ENCODE measurements at places on chromosomes 6 and 20.

DNA sequence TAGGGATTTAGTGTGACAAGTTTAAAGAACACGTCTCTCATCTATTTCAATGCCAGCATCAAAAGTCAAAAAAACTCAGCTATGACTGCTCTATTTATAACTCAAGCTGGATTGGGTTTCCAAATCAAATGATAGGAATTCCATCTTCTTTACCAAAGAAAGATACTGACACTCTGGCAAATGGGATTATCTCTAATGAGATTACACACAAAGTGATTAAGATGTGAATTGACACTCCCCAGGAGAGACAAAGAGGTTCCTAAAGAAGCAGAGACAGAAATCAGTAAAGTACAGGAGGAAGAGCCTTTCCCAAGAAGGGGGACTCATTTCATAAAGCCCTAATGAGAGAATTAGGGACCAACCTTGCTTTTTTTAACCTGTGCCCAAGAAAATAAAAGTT is 92.1 kb downstream of the ID4 start:
- DNase-seq = no peak

DNA sequence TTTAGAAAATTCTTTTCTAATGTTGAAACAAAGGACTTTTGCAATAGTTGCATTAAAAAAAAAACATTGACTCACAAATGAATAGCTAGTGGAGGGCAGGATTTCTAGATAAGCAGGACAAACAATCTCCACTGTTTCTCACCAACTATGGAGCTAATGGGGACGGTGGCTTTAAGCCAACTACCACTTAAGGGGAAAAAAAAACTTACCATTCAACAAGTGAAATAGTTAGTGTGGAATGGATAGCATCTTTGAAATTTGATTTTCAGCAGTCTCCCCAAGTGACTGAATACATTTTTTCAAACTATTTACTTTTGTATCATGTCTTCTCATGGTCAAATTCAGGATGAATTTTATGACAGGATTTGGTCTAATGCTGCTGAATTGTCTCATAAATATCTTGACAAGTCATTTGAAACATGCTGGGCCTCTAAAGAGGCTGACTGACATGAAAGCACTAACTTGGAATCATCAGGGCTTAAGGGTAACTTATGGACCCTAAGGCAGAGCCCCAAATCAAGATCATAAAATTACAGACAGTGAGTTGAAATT is 100.5 kb downstream of the EYA4 start:
- DNase-seq = no peak

DNA sequence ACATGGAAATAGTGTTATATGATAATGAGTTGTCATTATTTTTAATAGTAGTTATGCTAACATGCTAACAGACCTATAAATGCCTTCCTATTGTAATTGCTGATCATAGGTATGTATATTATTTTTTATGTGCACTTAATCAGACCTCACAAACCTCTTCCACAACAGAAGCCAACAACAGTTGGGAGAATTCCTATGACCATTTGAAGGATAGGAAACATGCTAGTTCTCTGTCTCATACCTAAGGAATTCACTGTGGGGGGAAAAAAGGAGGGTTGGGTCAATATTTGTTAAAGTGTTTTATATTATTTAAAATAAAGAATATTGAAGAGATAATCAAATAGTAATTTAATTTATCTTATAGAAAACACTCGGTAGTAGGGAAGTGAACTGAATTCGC is 990.9 kb downstream of the EPHA7 start:
- DNase-seq = no peak

DNA sequence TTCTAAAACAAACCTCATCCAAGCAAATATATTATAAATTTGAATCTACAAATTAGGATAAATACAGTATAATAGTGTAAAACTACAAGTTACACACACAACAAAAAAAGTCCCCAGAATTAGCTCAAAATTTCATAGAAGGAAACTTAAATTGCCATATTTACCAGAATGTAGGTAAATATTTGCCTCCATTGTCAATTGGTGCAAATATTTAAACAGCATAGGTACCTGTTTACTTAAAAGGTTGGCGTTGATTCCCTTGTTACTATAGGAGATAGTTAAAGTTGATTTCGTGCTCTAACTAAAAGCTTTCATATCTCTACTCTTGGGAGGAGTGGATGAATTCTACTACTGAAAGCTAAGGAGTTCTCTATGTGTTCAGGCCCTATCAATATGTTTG is 111.6 kb upstream of the TENT5A start:
- DNase-seq = no peak

Measured in CD4-positive, alpha-beta T cell treated with Interleukin-12 subunit alpha and Interleukin-12 subunit beta, for 1 hour (primary cell).